ENCODE measurements at places on chromosomes 7 and 10.

DNA sequence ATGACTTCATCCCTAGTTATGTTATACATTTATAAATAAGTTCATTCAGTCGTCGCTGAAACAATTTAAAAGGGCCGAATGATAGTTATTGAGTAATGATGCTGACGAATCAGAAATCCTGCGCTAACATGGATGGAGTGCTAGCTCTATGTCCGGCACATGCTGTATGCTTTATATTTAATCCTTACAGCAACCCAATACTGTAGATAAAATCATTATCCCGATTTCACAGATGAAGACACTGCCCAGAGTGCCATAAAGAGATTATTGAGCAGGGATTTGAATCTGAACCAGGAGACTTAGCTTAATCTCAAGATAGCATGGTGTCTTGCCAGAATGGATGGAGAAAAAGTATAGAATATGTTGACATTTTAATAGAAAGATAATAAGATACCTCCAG lies 1.1 kb upstream of the ICA1 start:
- DNase-seq, result no peak

GRCh38 chr7:71793251-71793650 lies 618.9 kb downstream of the CALN1 start:
- no peak for DNase-seq

DNA sequence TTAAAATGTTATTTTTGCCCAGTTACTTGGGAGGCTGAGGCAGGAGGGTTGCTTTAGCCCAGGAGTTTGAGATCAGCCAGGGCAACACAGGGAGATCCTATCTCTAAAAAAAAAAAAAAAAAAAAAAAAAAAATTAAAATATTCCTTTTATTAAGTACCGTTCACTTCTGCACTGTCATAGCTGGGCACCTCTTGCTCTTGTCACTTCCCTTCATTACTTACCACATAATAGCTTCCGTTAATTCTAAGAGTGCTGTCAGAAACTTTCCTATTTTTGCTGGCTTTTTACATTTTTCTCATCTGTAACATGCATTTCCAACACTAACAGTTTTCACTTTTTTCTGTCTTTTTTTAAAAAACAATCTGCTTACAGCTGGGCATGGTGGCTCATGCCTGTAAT lies 132.9 kb downstream of the PIP4K2A start:
- no peak for DNase-seq

DNA sequence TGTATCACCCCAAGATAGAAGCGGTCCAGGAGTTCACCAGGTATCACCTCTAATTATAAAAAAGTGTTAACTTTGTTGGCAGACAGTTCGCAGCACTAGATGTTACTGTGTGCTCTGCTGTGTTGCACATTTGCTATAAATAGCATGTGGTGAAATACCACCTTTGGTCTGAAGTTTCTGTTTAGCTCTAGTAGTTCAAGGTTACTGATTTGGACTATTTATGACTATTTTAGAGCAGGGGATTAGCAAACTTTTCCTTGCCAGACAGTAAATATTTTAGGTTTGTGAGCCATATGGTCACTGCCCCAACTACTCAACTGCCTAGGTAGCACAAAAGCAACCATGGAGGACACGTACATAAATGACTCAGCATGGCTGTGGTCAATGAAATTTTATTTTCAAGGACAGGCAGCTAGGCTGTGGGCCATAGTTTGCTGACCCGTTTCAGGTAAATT lies 16.5 kb downstream of the DENND10 start:
- DNase-seq, result no peak

DNA sequence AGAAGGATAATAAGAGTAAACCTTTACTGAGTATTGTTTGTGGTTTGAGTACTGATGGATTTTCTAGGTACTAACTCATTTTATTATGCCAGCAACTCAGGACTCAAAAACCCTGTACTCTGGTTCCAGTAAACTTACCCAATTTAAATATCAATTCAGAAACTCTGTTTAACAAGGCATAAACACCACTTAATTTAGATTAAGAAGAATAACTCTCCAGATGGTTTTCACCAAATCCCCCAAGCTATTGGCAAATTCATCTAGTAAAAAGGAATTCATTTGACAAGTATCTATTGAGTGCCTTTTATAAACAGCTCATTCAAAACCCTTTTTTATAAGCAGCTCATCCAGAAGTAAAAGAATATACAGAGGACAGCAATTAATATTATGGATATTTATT lies 572.4 kb downstream of the PHTF2 start:
- DNase-seq, result no peak

DNA sequence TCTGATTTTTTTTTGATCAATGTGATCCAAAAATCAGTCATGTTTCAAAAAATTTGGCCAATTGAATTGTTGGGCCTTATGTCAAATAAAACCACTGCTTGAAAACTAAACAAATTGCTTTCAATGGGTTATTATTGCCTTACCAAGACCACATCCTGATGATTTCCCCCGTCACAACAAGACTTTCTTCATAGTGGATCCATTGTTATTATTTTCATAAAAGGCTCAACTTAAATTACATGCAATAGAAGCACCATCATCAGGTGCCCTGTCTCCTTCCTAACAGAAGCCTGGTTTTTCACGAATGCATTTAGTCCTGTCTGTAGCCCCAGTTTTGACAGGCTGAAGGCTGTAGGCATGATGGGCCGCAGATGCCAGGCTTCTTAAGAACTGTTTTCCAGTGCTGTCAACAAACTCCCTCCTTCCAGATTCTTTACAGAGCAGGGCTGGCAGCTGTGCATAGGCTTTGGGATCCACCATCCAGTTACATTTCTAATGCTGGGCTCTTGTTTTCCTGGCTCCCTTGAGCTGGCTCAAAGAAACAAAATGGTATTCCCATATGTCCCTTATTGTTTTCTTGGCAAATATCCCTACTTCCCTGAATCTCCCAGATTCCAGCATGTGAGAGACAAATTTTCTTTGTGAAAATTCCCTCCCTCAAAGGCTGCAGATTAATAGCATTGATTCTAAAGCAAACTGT lies 302.0 kb downstream of the TWIST1 start:
- no peak for DNase-seq

- peak; percentile 21 for DNase-seq
These were observed 867.5 kb downstream of the NRG3 start for GRCh38 chr10:82742478-82742877.

- DNase-seq, result no peak
These were observed 84.1 kb upstream of the PLPP4 start for GRCh38 chr10:120372917-120373316.

DNA sequence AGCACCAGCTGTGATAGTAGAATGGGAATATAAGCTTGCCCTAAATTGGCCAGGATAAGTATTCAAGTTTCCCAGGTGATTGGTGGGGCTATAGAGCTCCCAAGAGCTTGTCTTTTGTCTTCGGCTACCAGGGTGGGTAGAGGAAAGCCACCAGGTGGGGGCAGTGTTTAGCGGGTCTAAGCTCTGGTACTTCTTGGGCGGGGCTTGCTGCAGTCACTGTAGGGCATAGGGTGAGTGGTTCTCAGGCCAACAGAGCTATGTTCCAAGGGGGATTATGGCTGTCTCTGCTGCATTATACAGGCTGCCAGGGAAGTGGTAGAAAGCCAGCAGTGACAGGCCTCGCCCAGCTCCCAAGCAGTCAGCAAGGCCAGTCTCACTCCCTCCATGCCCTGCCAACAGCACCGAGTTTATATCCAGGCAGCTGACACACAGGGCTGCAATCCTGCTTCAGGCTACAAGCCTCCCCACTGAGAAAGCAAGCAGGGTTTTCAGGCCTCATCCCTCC lies 110.7 kb downstream of the ZNF467 start:
- DNase-seq, result peak; percentile 72

GRCh38 chr10:2047679-2048078 lies 310.4 kb upstream of the ADARB2 start:
- no peak for DNase-seq

DNA sequence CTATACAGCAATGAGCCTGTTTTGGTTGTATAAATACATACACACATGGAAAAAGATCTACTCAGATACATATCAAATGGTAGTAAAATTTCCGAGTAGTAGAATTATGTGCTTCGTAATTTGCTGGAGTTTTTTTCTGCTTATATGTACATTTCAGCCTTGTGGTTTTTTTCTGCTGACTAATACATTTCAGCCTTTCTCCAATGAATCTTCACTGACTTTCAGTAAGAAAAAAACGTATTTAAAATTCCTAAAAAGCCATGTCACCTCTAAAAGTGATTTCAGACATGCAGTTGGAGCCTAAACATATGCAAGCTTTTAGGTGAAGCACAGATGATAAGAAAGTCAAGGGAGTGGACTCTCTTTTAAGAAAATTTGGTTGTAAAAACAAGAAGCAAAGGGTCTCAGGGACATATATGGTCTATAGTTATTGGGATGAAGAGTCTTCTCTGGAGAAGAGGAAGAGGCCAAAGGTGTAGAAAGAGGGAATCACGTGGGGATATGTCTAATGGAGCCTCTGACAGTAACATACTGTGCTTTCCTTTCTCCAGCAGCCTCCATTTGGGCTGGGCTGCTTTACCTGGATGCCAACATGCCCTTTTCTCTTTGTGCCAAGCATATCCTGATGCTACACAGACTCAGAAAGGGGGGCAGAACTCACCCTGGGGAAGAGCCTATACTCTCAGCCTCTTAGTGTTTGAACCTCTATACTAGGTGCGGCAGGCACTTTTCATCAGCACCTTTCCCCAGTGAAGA lies 2.4 kb downstream of the AMPH start:
- no peak for DNase-seq

- DNase-seq, result peak; percentile 54
These were observed 7.9 kb downstream of the SLC25A28 start for GRCh38 chr10:99612167-99612831.

GRCh38 chr10:101060951-101061623 lies 702 bp upstream of the KAZALD1 start:
- peak; percentile 87 for DNase-seq

DNA sequence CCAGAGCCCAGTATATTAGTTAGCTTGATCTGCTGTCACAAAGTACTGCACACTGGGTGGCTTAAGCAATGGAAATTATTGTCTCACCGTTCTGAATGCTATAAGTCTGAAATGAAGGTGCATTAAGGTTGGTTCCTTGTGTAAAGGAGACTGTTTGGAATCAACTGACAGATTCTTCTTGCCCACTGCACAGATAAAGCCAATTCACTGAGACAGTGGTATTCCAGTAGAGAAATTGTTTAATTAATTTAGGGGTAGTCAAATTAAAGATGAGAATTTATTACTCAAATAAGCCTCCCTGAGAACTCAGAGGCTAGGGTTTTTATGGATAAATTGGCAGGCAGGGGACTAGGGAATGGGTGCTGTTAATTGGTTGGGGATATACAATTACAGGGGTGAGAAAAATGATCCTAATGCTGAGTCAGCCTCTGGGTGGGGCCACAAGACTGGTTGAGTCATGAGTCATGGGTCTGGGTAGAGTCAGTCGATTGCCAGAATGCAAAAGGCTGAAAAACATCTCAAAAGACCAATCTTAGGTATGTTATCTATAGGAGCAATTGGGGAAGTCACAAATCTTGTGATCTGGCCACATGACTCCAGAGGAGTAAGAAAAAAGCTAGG lies 23.5 kb upstream of the SAMD9L start:
- no peak for DNase-seq

- peak; percentile 27 for DNase-seq
These were observed 121.8 kb upstream of the AFAP1L2 start for GRCh38 chr10:114526126-114526503.

- DNase-seq, result no peak
These were observed 312.4 kb upstream of the CDC14C start for GRCh38 chr7:48611993-48612392.

GRCh38 chr10:50593523-50594376 lies 30.0 kb downstream of the SGMS1 start:
- DNase-seq, result no peak

- no peak for DNase-seq
These were observed 109.0 kb downstream of the SDHAF3 start for GRCh38 chr7:97226541-97226940.

DNA sequence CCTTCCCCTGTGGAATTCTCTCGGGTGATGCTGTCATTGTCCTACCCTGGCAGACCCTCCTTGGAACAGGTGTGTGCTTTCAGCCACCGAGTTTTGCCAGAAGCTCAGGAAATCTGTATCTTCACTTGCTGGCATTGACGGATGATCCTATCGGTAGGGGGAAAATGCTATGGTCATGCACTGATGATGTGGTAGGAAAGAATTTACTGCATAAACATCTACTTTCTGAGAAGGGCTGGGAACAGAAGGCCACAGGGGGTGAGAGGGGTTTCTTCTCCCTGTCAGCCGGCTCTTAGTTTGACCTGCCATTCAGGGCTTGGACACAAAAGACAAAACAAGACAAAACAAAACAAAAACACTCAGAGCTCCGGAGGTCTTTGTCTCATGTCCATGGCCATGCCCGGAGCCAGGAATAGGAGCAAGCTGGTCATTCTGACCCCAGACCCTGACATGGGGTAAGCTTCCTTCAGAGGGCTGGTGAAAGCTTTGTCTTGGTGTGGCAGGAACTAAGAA lies 43.6 kb upstream of the CARD11 start:
- DNase-seq, result no peak

- DNase-seq, result peak; percentile 56
These were observed 28.8 kb upstream of the SNX13 start for GRCh38 chr7:17968791-17969715.

DNA sequence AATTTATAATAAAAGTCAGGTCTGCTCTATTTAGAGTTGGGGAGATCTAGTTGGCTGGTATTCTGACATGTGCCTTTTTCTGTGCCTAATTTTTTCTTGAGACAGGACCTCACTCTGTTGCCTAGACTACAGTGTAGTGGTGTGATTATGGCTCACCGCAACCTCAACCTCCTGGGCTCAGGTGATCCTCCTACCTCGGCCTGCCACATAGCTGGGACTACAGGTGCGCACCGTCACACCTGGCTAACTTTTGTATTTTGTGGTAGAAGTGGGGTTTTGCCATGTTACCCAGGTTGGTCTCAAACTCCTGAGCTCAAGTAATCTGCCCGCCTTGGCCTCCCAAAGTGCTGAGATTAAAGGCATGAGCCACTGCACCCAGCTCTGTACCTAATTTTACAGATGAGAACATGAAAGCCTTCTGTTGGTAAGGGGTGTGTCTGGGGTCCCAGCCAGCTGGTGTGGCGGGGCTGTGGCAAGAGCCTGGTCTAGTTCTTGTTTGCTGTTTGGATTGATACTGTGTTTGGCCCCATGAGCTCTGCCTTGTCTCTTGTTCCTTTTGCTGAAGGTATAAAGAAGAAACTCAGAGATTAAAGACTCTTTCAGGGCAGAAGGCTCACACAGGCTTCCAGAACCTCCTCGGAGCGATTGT lies 31.4 kb downstream of the POR start:
- no peak for DNase-seq

DNA sequence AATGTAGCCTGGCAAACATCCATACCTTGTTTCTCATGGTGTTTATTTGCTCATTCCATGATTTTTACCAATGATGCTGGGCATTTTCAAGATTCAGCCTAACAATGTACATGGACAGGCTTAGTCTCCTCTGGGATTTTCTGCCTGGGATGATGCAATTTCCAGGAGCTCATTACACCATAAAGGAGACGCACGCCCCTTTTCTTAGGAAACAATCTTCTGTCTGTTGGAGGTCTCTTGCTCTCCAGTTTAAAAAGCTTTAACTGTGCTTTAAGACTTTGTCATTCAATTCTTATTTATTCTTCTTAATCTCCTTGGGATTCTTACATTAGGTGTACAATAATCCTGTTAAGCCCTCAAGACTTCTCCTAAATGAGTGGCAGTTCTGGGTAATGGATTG lies 150.3 kb upstream of the NRP1 start:
- no peak for DNase-seq

GRCh38 chr7:74356589-74357315 lies 67.5 kb downstream of the CLIP2 start:
- DNase-seq, result no peak

- peak; percentile 7 for DNase-seq
These were observed 125.1 kb upstream of the NRP1 start for GRCh38 chr10:33459602-33460001.
